ENCODE measurements at places on chromosomes 2 and 18. TPM values are rescaled to one million over a fixed set of nuclear protein-coding genes. Genes with fewer than 3 reads are reported as not detected.

DNA sequence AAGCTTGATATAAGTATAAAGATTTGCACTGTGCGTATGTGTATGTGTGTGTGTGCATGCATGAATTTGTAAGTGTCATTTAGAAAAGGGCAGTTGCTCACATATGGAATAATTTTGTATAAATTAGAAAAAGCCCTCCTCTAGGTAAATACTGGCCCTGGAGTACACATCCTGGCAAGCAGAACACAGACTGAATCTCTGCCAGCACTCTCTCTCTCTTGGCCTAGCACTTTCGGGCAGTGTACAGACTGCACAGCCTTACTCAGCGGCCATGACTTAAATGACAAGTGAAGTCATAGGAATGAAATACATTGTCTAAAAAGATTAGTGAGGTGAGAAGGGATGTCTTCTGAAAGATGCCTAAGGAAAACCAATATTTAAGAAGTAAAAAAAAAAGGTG is 214.1 kb downstream of the RDH14 start:
- no peak for DNase-seq

GRCh38 chr2:172986040-172986439 is 89.6 kb upstream of the MAP3K20 start:
- no peak for DNase-seq

GRCh38 chr2:147368306-147368705 is 476.5 kb upstream of the ACVR2A start:
- DNase-seq: no peak

DNA sequence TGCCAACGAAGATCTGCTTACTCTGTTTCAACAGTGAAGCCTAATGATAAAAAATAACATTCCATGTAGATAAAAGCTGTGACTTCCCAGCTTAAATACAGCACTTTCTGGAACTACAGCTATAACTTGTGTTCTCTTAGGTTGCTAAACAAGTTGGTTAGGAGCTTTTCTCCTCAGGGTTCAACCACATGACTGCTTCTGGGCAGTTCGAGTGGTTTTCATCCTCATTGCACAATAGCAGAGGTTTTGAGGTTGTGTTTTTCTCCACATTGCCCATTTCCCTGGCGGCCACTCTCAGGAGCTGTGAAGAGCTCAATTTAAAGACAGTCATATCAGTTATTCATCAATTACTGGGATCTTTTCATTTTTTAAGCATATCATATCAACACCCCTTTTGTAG is 102.2 kb upstream of the CYP1B1 start:
- DNase-seq: peak; percentile 65

DNA sequence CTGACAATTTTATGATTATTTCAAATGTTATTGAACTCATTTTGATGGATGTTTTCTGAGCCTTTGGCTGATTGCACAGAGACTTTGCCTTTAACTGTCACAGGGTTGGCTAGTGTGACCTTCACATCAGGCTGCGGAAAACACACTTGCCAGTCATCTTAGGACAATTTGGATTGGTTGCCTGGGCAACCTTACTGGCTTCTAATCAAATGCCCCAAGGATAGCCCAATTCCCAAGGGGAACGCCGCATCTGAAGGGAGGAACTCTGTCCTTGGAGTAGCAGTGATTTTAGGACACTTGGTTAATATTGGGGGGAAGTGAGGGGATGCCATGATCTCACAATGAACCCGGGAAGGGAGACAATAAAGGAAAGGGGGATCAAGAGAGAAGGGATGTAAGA is 29.5 kb downstream of the OSBPL6 start:
- no peak for DNase-seq

Gene ITGB6
- not detected for total RNA-seq

Gene IMPACT
- total RNA-seq: 22.5 TPM

Gene ALPP
- not detected for total RNA-seq

Gene LHCGR
- total RNA-seq: 1.5 TPM

Gene SERPINB3
- not detected for total RNA-seq

Gene ITPRIPL1
- 0.51 TPM for total RNA-seq

DNA sequence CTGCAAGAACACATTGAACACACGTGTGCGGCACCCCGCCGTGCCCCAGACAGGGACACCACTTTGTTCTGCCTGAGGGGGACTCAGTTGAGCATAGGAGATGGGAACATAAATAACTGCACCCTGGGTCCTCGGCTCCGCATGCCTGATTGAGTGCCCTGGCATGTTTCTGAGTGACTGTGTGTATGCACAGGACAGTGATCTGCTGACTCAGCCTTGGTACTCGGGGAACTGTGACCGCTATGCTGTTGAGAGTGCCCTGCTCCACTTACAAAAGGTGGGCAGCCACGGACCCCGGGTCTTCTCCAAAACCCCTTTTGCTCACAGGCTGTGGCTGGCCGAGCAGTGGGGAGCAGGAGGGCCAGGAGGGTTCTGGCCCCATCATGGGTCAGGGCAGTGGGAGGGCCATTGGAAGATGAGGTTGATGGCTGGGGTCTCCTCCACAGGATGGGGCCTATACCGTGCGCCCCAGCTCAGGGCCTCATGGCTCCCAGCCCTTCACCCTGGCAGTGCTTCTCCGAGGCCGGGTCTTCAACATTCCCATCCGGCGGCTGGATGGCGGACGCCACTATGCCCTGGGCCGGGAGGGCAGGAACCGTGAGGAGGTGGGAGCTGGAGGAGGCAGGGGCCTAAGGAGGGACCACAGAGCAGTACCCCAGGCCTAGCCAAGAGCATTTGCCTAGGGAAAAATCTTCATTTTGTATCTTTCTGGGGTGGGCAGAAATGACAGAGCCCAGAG is 16.9 kb downstream of the SH2D6 start:
- DNase-seq: no peak

Gene MYOM1
- 4.0 TPM for total RNA-seq

- no peak for DNase-seq
Measured at GRCh38 chr2:114610677-114611076, 168.2 kb downstream of the DPP10 start.

Gene TGIF1
- 64.0 TPM for total RNA-seq

- DNase-seq: no peak
Measured at GRCh38 chr18:79302120-79302519, 93.6 kb upstream of the NFATC1 start.

DNA sequence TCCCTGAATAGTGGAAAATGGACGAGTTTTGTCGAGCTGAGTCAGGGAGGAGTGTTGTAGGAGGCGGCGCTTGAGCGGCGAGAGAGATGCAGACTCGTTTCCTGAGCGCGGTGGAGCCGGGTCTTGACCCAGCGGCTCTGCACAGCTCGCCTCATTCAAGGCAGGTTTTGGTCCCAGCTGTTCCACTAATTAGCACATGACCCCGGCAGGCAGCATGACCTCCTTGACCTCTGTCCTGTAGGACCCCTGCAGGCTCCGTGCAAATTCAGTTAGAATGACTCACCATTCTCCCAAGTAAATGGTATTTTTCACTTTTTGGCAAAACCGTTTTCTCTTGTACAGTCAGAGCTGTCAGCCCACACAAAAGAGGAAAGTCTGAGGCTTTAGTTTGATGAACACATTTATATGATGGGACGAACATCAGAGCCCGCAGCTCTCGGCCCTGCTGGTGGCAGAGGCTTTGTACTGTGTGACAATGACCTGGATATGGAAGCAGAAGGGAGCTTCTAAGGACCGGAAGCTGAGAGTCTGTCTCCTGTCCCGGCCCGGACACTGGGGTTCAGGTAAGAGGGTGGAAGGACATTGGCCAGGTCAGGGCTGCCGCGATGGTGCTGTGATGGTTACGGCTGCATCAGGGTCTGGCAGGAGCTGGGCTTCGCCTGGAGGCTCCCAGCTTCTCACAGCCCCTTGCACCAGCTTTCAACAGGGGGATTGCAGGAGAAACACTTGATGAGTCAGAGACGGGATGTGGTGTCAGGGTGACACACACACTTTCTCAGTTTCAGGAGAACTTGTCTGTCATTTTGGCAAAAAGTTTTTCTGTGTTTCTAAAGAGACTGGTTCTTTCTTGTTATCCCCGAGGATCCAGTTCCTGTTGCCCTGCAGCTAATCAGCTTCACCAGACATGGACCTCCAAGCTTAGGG is 29.9 kb upstream of the ALKAL2 start:
- no peak for DNase-seq

DNA sequence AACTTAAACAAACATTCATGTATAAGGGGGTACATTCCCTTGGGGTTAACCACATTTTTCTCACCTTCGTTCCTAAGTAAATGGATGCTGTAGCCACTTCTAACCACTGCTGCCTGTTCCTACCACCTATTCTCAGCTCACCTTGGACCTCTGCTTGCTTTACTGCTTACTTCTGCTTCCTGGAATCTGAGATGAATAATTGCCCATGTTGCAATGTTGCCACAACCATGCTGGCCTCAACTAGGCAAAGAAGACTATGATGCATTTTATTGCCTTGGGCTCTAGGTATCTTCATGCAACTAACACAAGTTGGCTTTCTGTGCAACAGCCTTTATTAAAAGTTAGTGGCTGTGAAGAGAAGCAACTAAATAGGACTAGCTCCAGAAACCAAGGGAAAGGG is 106.3 kb upstream of the TCF4 start:
- no peak for DNase-seq

DNA sequence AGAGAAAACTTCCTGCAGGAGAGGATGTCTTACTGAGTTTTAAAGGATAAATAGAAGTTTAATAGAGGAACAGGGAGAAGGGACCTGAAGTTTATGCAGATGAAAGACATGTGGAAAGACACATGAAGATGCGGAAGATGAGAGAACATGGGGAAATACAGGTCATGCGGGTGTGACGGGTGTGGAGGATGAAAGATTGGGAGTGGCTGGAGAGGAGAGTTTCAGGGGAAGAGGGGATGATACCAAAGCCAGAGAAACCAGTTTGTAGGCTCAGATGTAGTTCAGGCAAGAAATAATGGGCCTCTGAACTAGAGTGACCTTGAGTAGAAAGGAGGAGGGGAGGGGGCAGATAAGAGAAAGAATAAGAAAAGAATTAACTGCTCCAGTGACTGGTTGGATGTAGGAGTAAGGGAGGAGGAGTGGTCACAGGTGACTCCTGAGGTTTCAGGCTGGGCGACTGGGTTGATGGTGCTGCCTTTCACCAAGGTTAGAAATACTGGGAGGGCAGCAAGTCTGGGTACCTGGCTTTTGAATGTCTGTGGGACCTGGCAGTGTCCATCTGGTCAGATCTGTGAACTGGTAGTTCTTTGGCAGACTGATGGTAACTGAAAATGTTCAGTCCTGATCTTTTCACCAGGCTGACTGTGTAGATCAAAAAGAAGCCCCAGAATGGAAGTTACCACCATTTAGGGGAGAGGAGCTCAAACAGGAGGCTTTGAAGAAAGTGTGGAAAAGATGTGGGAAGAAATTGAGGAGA is 69.4 kb downstream of the TET3 start:
- no peak for DNase-seq

Gene TNFRSF11A
- 1.4 TPM for total RNA-seq

Gene SLC8A1
- total RNA-seq: 1.7 TPM

DNA sequence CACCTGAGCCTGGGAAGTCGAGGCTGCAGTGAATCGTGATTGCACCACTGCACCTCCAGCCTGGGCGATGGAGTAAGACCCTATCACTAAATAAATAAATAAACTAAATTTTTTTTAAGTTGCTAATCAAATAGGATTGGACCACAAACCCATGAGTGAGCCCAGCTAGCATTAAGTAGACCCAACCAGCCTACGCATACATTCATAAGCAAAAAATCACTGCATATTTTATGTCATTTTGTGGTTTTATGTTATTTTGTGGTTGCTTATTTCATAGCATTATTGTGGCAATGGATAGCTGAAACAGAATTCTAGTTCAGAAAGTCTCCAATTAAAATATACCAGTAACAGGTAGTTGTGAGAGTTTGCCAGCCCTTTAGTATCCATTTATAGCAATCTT is 29.1 kb upstream of the ZC3H15 start:
- no peak for DNase-seq

DNA sequence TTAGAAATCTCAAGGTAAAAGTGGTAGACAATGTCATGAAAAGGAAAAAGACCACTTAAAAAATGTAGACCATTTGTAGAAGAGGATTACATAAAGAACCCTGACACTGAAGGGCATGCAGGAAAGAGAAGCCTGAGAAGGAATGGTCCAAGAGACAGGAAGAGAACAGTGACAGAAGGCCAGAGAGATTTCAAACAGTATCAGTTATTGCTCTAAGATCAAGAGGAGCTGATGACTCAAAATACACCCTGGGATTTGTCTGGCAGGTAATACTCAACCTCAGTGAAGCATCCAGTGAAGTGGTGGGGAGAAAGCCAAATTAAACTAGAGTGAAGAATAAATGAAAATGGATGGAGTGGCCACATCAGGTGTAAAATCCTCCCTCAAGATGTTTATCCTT is 100.5 kb downstream of the PDE11A start:
- DNase-seq: no peak

Gene PREPL
- 43.2 TPM for total RNA-seq

Gene ST8SIA3
- not detected for total RNA-seq

Gene MPP4
- total RNA-seq: 0.10 TPM

- no peak for DNase-seq
Measured at GRCh38 chr18:72783530-72783929, 84.3 kb downstream of the NETO1 start.

DNA sequence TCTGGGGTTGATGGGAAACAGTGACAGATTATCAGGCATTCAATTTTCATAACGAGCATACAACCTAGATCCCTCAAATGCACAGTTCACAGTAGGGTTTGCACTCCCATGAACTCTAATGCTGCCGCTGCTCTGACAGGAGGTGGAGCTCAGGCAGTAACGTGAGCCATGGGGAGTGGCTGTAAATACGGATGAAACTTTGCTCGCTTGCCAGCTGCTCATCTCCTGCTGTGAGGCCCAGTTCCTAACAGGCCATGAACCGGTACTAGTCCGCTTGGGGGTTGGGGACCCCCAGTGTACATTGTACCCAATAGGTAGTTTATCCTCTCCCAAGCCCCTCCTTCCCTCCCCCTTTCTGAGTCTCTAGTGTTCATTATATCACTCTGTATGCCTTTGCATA is 94.6 kb downstream of the PTH2R start:
- no peak for DNase-seq

- DNase-seq: peak; percentile 65
Measured at GRCh38 chr2:85589982-85590791, 5.4 kb upstream of the RNF181 start.

- no peak for DNase-seq
Measured at GRCh38 chr2:228417526-228417925, 236.0 kb upstream of the SPHKAP start.

Measured in ovary (tissue), 10 donors.